ENCODE measurements at places on chromosomes 7 and 10.
A peak's percentile ranks its signal among the peaks of the same experiment; 100 is the strongest.

GRCh38 chr10:78630944-78631838, 437.6 kb upstream of the ZMIZ1 start:
- no peak for DNase-seq

DNA sequence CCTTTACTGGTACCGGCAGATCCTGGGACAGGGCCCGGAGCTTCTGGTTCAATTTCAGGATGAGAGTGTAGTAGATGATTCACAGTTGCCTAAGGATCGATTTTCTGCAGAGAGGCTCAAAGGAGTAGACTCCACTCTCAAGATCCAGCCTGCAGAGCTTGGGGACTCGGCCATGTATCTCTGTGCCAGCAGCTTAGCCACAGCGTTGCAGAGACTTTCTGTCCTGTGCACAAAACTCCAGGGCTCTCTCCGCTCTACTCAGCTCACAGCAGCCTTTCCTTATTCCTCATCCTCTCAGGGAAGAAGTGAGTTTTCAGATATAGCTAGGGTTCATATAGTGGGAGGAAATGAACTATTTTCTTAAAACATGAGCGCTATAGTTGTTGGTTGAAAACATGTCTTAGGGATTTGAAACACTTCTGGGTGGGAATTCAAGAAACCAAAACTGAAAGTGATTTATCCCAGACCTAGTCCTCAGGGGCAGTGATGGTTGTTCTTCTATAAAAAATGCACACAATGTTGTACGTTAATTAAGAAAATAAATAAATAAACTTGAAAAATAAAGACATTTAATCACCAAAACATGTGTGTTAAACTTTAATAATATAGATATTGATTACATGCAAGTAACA, 150.2 kb upstream of the PRSS58 start:
- DNase-seq = no peak

DNA sequence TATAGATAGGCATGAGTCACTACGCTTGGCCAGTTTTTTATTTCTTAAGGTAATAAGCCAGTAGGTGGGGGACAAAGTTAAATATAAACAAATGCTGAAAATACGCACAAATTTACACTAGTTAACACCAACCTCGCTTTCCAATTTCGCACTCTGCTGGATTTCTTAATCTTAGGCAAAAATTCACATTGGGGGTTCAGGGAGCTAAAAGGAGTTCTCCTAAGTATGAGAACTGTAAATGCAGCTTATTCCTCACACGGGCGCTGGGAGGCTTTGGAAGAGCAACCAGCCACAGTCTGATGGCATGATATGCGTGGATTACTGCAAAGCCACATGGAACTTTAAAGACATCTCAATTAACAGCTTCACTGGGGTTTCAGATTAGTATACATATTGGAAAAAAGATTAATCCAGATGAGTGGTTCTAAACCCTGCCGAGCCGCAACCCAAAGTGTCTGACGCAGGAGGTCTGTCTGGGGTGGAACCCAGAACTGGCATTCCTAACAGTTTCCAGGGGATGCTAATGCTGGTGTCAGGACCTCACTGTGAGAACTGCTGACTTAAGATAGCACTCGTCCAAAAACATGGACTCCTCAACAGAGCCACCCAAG, 16.2 kb downstream of the TNS3 start:
- DNase-seq = no peak

DNA sequence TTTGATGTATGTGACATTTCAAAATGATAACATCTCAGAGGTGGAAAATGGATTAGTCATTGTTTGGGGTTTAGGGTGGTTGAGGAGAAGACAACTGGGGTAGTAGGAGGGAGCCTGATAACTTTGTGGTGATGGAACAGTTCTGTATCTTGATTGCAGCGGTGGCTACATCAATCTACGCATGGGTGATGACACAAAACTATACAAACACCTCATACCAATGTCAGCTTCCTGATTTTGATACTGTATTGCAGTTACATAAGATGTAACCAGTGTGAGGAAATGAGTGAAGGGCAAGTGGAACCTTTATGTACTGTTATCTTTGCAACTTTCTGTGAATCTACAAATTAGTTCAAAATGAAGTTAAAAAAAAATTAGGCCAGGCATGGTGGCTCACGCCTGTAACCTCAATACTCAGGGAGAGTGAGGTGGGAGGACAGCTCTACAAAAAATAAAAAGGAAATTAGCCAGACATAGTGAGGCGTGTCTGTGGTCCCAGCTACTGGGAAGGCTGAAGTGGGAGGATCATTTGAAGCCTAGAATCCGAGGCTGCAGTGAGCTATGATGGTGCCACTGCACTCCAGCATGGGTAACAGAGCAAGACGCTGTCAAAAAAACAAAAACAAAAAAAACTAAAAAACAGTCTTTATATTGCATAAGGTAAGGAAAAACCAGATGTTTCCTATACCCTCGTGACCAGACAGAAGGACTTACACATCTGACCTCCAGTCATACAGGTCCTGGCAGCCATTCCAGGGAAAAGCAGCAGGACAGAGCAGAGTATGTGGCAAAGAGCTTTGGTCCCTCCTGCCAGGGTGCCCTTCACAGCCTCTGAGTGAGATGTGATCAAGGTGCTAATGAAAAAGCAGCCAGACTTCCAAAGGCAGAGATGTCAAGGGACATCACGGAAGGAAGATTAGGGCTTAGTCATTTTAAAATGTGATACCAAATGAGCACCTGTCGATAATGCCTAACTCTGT, 50.8 kb downstream of the CYTH3 start:
- DNase-seq = peak; percentile 88

- DNase-seq = peak; percentile 23
These were observed 103.5 kb upstream of the PDLIM1 start for GRCh38 chr10:95394161-95394880.

- DNase-seq = no peak
These were observed 63.4 kb downstream of the C10orf105 start for GRCh38 chr10:71656220-71656619.

DNA sequence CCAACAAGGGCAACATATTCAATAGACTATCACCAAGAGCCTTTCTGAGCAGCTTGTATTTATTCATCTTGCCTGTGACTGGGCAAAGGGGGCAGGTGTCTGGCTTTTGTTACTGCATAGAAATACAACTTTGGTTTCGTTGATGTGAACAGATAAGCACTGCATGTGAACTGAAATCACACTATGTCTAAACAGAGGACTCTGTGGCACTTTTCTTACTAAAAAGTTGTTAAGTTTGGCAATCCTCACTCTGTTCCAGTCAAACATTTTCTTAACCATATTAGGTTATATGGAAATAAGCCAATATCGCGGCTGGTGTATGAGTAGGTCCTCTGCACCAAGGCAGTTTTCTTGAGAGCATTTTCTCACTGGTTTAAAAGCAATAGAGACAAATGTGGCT, 48.5 kb downstream of the CALD1 start:
- no peak for DNase-seq

DNA sequence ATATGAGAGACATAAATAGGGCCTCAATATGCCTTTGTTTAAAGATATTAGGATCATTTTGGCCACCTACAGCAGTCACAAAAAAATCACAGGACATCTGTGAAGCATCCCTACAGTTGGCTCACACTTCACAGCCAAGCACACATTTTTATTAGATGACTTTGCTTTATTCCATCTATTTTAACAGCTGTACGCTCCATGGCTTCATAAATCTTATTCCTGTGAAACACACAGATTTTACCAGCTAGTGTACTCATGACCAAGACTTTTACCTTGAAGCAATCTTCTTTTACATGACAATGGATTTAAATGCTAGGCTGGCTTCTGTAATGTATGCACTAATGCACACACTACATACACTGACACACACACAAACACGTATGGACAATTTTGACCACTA, 254.8 kb upstream of the PITRM1 start:
- no peak for DNase-seq

DNA sequence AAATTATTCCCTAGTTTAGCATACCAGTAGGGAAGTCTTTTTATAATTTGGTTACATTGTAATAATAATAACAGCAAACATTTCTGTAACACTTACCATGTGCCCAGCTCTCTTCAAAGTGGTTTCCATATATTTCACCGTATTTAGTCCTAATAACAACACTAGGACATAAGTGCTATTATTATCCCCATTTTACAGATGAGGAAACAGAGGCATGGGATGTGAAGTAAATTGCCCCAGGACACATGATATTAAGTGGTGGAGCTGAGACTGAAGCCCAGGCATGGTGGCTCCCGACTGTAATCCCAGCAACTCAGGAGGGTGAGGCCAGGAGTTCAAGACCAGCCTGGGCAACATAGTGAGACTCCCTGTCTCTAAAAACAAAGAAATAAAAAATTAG, 5.1 kb downstream of the PHYH start:
- no peak for DNase-seq

GRCh38 chr7:8762803-8763202, 329.4 kb downstream of the NXPH1 start:
- no peak for DNase-seq

DNA sequence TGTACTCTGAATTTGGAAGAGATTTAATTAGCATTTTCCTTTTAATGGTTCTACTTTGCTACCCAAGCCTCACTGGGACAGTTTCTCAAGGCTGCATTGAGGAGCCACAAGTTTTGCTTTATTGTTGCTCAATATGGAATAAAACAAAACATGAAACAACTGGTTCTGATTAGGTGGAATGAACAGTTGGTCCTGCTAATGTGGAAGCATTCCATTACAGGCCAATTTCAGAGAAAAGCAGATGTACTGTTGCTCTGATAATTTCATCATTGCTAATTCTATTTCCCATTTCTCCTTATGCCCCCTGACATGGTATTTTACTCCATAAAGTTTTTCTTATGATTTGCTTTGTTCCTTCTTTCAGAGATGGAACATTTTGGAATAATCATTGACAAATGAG, 66.0 kb upstream of the PAPSS2 start:
- DNase-seq = no peak

- DNase-seq = no peak
These were observed 10.5 kb upstream of the ZMIZ2 start for GRCh38 chr7:44738051-44738723.

DNA sequence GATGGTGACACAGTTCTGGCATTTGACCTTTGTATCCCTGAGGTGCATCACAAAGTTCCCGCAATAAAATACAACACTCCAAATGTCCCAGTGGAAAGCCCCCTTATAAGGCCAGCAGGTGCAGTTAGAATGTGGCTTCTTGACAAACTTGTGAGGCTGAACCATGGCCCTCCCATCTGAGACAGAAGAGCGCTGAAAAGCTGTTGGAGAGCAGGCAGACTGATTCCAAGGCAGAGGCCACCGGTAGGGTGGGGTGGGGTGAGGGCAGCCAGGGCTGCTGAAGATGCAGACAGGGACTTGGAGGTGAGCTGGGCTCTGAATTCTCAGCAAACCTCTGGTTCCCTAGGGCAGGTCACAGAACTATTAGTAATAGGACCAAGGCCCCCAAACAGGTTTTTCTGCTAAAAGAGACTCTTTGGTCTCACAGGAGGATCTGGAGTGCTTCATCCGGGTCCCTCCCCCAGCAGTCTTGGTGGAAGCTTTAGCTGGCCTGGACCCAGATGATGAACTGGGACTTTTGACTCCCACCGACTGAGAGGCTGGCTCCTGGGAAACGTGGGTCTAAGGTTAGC, 15.6 kb upstream of the CHST3 start:
- DNase-seq = no peak

DNA sequence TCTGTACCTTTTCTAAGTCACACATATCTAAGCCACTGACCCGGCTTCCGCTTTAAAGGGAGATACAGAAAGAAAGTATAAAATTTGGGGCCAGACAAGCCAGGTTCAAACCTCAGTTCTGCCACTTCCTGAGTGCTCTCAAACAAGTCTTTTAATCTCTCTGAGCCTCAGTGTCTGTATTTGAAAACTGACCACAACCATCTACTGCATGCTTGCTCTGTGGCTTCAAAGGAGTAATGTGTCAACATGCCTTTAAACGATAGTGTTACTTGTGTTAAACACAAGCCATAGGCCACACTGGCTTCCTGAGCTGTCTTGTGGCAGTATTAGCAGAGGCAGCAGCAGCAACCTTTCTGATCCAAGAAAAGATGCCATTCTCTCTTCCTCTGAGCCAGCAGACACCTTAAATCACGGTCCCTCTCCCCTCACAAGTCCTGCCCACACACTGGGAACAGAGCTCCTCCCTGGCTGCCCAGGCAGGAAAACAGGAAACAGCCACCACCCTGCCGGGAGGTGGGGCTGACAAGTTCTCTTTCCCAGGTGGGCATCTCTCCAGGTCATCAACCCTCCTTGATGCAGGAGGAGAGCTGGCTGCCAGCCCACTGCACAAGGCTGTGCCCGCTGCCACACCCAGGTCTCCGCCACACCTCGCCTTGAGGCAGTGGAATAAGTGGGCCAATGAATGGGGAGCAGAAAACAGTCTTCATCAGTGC, 10.7 kb downstream of the HIP1 start:
- peak; percentile 69 for DNase-seq

GRCh38 chr10:50416181-50416824, 165.0 kb upstream of the ASAH2 start:
- peak; percentile 64 for DNase-seq

- DNase-seq = no peak
These were observed 26.2 kb upstream of the TRIM24 start for GRCh38 chr7:138433583-138434443.

GRCh38 chr7:117827862-117828261, 45.4 kb downstream of the CTTNBP2 start:
- DNase-seq = no peak

DNA sequence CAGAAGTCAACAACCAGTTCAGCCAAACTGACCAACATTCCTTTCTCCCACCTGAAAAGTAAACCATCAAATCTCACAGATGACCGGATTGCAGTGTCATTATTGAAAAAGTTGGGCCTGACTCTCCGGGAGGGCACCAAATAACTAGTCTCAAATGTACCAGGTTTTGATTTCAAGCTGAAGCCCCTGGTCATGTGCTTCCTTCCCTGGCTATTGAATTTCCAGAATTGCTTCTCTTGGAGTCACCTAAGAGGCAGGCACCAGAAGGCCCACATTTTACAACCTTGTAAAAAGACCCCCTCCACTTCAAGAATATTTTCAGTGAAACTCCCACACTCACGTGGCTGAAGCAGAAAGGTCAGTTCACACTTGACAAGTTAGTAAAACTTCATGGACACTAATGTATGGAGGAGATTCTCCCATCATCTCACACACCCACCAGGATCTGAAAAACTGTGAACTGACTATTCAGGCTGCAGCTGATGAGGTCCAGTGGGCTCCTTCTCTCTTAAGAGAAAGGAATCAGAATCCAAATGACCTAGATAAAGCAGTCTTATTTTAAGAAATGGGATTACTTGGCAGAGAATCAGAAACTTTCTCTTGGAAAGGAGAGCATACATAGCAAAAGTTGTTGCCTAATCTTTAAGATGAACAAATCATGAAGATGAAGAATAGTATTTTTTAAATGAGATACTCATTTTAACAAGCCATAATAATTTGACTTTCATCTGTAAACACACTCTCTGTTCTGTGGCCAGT, 53.6 kb downstream of the DLD start:
- DNase-seq = no peak

DNA sequence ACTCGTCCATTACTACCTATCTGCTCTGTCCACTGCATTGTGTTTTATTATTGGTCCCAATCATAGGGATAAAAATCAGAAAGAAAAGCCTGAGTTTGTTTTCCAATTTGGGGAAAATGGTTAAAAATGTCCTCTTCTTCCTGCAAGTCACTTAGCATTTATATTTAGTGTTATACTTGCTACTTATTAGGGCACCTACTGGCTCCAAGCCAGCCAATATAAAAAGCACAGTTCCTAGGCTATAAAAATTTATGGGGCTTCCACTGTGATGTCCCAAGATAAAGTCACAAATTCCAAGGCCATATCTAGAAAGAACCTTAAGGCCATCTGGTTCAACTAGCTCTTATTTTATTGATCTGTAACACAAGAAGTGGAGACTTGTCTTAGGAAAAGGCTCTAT, 3.2 kb downstream of the SLC35B4 start:
- DNase-seq = no peak
